H7 (cell line): ENCODE measurements at places on chromosomes 11 and 22. TPM values are rescaled to one million over a fixed set of nuclear protein-coding genes. Genes with fewer than 3 reads are reported as not detected.

The LRRC55 gene
- total RNA-seq: 0.04 and 0.10 TPM in 2 replicates

The C11orf87 gene
- not detected in 2 replicates for total RNA-seq

The RHBDD3 gene
- total RNA-seq: 71.6 and 76.3 TPM in 2 replicates

The ASPHD2 gene
- total RNA-seq: 6.2 and 7.4 TPM in 2 replicates

The MS4A2 gene
- not detected in 2 replicates for total RNA-seq

The PRSS23 gene
- 2.7 and 3.7 TPM in 2 replicates for total RNA-seq

The PRG3 gene
- not detected in 2 replicates for total RNA-seq

The PHF5A gene
- total RNA-seq: 111 and 115 TPM in 2 replicates

The CNGA4 gene
- total RNA-seq: 0.17 and 0.67 TPM in 2 replicates

The MUC6 gene
- not detected in 2 replicates for total RNA-seq

The C11orf71 gene
- 5.8 and 11.1 TPM in 2 replicates for total RNA-seq

The RAG2 gene
- not detected in 2 replicates for total RNA-seq

The LRRC74B gene
- total RNA-seq: not detected in 2 replicates

The GLYAT gene
- not detected in 2 replicates for total RNA-seq

The RTN4R gene
- 28.3 and 30.4 TPM in 2 replicates for total RNA-seq

The FOLR1 gene
- 0.41 and 1.3 TPM in 2 replicates for total RNA-seq

The AP1B1 gene
- 119 and 121 TPM in 2 replicates for total RNA-seq

The IFITM1 gene
- total RNA-seq: 1,398 and 1,404 TPM in 2 replicates

The SMPD1 gene
- 6.2 and 13.3 TPM in 2 replicates for total RNA-seq

The SPDYC gene
- 2.0 and 2.3 TPM in 2 replicates for total RNA-seq

The MS4A7 gene
- not detected in 2 replicates for total RNA-seq

The PIWIL4 gene
- total RNA-seq: 1.1 and 1.2 TPM in 2 replicates
